Fibroblast of skin of left quadriceps (primary cell): ENCODE measurements at places on chromosomes 5 and 9.

- DNase-seq: no peak
These were observed 174.6 kb downstream of the MAPKAP1 start for GRCh38 chr9:125532412-125532811.

DNA sequence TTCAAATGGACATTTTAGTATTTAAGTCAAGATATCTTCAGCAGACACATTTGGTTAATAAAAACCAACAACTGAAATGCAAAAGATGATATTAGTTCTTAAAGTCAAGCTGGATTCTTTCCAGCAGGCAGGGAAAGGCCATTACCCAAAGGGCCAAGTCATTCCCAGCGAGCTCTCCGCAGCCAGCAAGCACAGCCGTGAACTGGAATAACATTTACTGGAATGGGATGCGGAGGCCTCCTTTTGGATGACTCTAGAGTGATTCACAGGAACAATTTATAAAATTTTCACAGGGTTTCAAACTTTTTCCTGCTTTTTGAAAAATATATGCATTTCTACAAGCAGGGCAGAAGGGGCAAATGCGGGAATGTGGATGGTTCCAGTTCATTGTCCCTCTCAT, 76.6 kb upstream of the DAB2 start:
- DNase-seq: peak; percentile 82

- no peak for DNase-seq
These were observed 174.9 kb upstream of the GPR151 start for GRCh38 chr5:146690880-146691355.

GRCh38 chr5:15798006-15798405, 298.0 kb downstream of the FBXL7 start:
- DNase-seq: no peak

GRCh38 chr5:54251981-54252380, 58.4 kb downstream of the ARL15 start:
- DNase-seq: no peak

DNA sequence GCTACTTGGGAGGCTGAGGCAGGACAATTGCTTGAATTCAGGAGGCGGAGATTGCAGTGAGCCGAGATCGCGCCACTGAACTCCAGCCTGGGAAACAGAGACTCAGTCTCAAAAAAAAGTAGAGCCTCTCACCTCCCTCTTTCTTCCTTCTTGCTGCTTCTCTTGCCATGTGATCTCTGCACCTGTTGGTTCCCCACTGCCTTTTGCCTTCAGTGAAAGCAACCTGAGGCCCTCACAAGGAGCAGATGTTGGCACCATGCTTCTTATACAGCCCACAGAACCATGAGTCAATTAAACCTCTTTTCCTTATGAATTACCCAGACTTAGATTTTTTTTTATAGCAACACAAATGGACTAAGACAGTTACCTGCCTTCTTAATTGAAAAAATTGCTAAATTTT, 45.6 kb upstream of the GLRX start:
- no peak for DNase-seq
